ENCODE measurements at places on chromosomes 12 and 14. TPM values are rescaled to one million over a fixed set of nuclear protein-coding genes. Genes with fewer than 3 reads are reported as not detected.

GRCh38 chr12:77644915-77645605 is 185.6 kb upstream of the NAV3 start:
- no peak for DNase-seq
- H3K4me3 ChIP-seq, result no peak overlapping the region
- H3K4me1 ChIP-seq, result no peaks in the 10 kb centered on the region
- H3K27ac ChIP-seq, result no peak overlapping the region
- H3K36me3 ChIP-seq, result no peaks in the 10 kb centered on the region

DNA sequence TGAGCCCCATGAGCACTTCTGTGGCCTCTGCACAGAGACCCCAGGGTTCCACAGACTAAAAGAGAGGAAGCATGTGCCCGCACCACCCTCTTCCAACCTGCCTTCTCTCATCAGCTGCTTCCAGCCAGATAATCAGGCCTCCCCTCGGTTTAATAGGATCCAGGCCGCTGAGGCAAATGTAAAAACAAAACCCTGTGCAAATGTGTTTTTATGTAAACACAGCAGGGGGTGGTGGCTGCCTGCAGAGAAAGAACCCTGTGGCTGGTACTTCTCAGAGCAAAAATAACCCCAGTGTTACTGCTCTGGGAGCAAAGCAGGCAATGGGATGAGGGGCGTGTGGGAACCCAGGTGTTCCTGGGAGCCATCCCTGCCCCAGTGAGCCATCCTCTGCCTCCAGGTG is 46.2 kb downstream of the WSCD2 start:
- no peak overlapping the region for H3K27ac ChIP-seq
- no peaks in the 10 kb centered on the region for H3K27me3 ChIP-seq
- H3K4me3 ChIP-seq, result no peak overlapping the region
- DNase-seq, result no peak
- no peaks in the 10 kb centered on the region for H3K4me1 ChIP-seq
- no peaks in the 10 kb centered on the region for H3K36me3 ChIP-seq

DNA sequence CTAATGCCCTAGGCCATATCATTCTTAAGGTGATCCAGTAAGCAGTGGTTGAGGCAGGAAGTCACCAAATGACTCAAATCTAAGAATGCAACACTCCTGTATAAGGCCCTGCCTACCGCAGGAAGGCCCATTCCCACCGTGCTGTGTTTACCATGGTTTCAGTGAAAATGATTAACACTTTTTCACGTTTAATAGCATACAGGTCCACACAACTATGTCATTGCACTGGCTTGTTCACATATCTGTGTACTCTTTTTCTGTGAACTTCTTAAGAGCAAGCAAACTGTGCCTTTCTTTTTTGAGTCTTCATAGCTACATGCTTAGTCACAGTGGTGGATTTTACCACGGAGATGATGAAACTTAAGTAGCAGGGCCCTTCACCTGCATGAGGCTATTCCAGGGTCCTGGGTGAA is 214.9 kb downstream of the CNTN1 start:
- H3K27ac ChIP-seq, result no peak overlapping the region
- H3K4me1 ChIP-seq, result no peaks in the 10 kb centered on the region
- no peak for DNase-seq

GRCh38 chr12:119088685-119089379 is 89.9 kb upstream of the HSPB8 start:
- H3K27me3 ChIP-seq, result no peaks in the 10 kb centered on the region
- no peaks in the 10 kb centered on the region for H3K4me1 ChIP-seq
- no peak overlapping the region for H3K4me3 ChIP-seq
- no peak for DNase-seq

- H3K36me3 ChIP-seq, result no peaks in the 10 kb centered on the region
- H3K27ac ChIP-seq, result no peak overlapping the region
- H3K4me3 ChIP-seq, result no peak overlapping the region
- DNase-seq, result no peak
- no peaks in the 10 kb centered on the region for H3K27me3 ChIP-seq
Observed at GRCh38 chr14:34792598-34792997, 78.2 kb upstream of the CFL2 start.

DNA sequence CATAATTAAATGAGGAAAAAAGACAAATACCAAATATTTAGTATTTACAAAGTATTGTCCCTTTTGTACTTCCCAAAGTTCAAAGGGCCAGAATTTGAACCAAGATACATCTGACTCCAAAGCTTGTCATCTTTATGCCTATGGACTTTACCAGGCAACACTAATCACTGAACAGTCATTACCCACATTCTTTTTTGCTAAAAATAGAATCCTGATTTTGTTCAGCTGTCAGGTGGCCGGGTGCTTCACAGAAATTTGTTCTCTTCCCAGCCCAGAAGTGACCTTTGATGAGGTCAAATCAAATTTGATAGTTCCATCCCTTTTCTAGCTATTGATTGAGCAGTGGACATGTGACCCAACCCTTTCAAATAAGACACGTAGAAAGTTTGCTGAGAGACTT is 121.6 kb downstream of the LLPH start:
- H3K4me3 ChIP-seq, result no peak overlapping the region
- DNase-seq, result no peak
- H3K27ac ChIP-seq, result no peak overlapping the region
- H3K27me3 ChIP-seq, result no peaks in the 10 kb centered on the region

DNA sequence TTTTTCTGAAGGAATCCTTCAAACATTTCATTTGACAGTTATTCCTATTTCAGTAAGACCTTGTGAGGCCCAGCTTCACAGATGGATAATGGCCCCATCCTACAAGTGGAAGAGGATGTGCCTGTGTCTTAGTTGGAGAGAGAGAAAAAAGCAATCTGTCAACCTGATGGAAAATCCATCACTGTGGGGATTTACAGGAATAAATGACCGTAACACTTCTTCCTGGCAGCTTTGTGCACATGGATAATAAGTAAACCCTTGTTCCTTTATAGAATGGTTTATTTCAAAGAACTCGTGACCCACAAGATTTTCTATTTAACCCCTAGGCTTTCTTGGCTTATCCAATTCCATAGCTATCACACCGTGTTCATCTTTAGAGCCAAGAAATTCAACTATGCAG is 121.4 kb upstream of the PCED1B start:
- no peak overlapping the region for H3K4me3 ChIP-seq
- no peaks in the 10 kb centered on the region for H3K4me1 ChIP-seq
- no peak for DNase-seq
- no peaks in the 10 kb centered on the region for H3K27me3 ChIP-seq
- no peaks in the 10 kb centered on the region for H3K36me3 ChIP-seq

GRCh38 chr12:52321418-52321817 is 220 bp upstream of the KRT83 start:
- H3K27ac ChIP-seq, result no peak overlapping the region
- no peaks in the 10 kb centered on the region for H3K4me1 ChIP-seq
- no peaks in the 10 kb centered on the region for H3K27me3 ChIP-seq
- DNase-seq, result peak; percentile 68

- H3K36me3 ChIP-seq, result no peaks in the 10 kb centered on the region
- H3K27me3 ChIP-seq, result peaks cover 2% of the 10 kb centered on the region
- H3K4me1 ChIP-seq, result no peaks in the 10 kb centered on the region
- H3K27ac ChIP-seq, result no peak overlapping the region
- no peak overlapping the region for H3K4me3 ChIP-seq
- no peak for DNase-seq
Observed at GRCh38 chr14:72128629-72129028, 196.4 kb downstream of the RGS6 start.

GRCh38 chr12:130713581-130713991 is 2.5 kb downstream of the RIMBP2 start:
- H3K27me3 ChIP-seq, result no peaks in the 10 kb centered on the region
- no peak overlapping the region for H3K27ac ChIP-seq
- DNase-seq, result no peak
- H3K36me3 ChIP-seq, result no peaks in the 10 kb centered on the region
- no peaks in the 10 kb centered on the region for H3K4me1 ChIP-seq
- H3K4me3 ChIP-seq, result no peak overlapping the region

- H3K4me3 ChIP-seq, result no peak overlapping the region
- H3K27me3 ChIP-seq, result no peaks in the 10 kb centered on the region
Observed at GRCh38 chr12:103997286-103997900, 31.7 kb downstream of the TDG start.

GRCh38 chr12:85005615-85006014 is 30.5 kb downstream of the TSPAN19 start:
- H3K36me3 ChIP-seq, result no peaks in the 10 kb centered on the region
- H3K4me3 ChIP-seq, result no peak overlapping the region
- H3K4me1 ChIP-seq, result no peaks in the 10 kb centered on the region
- H3K27me3 ChIP-seq, result no peaks in the 10 kb centered on the region
- H3K27ac ChIP-seq, result no peak overlapping the region

- H3K4me1 ChIP-seq, result no peaks in the 10 kb centered on the region
- H3K36me3 ChIP-seq, result no peaks in the 10 kb centered on the region
- H3K27ac ChIP-seq, result no peak overlapping the region
- no peak overlapping the region for H3K4me3 ChIP-seq
Observed at GRCh38 chr14:93132472-93133065, 16.8 kb upstream of the ITPK1 start.

- H3K27me3 ChIP-seq, result no peaks in the 10 kb centered on the region
- H3K4me1 ChIP-seq, result no peaks in the 10 kb centered on the region
- no peak overlapping the region for H3K4me3 ChIP-seq
- H3K36me3 ChIP-seq, result no peaks in the 10 kb centered on the region
- DNase-seq, result no peak
Observed at GRCh38 chr12:128381541-128381940, 114.6 kb downstream of the TMEM132C start.

DNA sequence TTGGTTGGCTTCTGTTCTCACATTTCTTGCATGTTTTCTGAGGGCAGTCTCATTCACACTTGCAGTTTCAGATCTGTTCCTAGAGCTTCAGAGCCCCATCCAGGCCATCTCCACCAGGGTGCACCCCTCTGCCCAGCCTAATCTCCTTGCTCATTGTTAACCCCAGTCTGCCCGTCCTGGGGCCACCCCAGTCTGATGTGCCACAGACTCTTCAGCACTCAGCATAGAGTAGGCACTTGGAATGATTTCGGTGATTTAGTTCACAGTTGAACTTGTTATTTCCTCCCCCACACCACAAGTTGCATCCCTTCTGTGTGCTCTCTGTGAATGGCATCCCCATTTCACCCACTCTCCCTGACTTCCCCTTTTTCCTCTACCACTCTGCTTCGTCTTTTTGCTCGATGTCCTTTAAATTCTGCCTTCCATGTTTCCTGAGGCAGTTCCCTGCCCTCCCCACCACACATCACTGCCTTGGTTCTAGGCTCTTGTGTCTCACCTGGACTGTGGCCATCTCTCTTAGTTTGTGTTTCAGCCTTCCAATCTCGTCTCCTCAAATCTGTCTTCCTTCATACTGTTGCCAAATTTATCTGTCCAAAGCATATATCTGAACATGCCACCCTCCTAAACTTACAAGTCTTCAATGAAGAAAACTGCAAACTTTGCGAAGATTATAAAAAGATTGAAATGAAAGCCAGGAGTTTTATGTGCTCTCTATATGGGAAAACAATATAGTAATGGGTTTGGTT is 41.5 kb downstream of the ANO6 start:
- no peak for DNase-seq
- peak overlapping the region; percentile 19 for H3K27ac ChIP-seq
- no peaks in the 10 kb centered on the region for H3K36me3 ChIP-seq
- peaks cover 11% of the 10 kb centered on the region for H3K4me1 ChIP-seq

GRCh38 chr14:72855913-72856312 is 38.0 kb downstream of the DPF3 start:
- H3K27me3 ChIP-seq, result no peaks in the 10 kb centered on the region
- DNase-seq, result no peak
- H3K4me3 ChIP-seq, result no peak overlapping the region
- H3K27ac ChIP-seq, result no peak overlapping the region

DNA sequence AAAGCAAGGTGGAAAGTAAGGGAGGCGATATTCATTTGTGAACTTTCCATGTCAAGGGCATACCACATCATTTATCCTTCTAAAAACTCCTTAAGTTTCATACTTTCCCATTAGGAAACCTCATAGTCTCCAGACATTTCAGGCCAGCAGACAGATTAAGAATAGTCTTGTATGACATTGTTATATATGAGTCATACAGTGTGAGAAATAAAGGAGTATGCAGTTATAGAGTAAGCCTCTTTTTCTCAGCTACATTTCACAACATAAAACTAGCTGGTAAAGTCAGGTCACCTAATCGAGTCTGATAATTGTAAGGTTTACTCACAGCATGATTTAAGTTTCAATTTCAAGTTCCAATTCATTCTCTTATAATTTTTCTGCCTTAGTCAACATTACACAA is 164.3 kb downstream of the GRIP1 start:
- H3K27ac ChIP-seq, result no peak overlapping the region
- H3K36me3 ChIP-seq, result no peaks in the 10 kb centered on the region
- no peak overlapping the region for H3K4me3 ChIP-seq
- no peaks in the 10 kb centered on the region for H3K27me3 ChIP-seq

GRCh38 chr12:42696406-42697149 is 107.0 kb upstream of the PRICKLE1 start:
- no peaks in the 10 kb centered on the region for H3K36me3 ChIP-seq
- DNase-seq, result peak; percentile 82
- no peak overlapping the region for H3K27ac ChIP-seq
- H3K27me3 ChIP-seq, result no peaks in the 10 kb centered on the region

- no peaks in the 10 kb centered on the region for H3K27me3 ChIP-seq
- no peaks in the 10 kb centered on the region for H3K36me3 ChIP-seq
- DNase-seq, result no peak
- H3K4me3 ChIP-seq, result no peak overlapping the region
- no peaks in the 10 kb centered on the region for H3K4me1 ChIP-seq
Observed at GRCh38 chr12:3398196-3398789, 92.7 kb upstream of the PRMT8 start.

GRCh38 chr12:50055831-50056638 is 1.4 kb upstream of the ASIC1 start:
- DNase-seq, result no peak
- H3K36me3 ChIP-seq, result no peaks in the 10 kb centered on the region
- no peak overlapping the region for H3K4me3 ChIP-seq
- H3K27me3 ChIP-seq, result no peaks in the 10 kb centered on the region
- H3K4me1 ChIP-seq, result no peaks in the 10 kb centered on the region

GRCh38 chr14:74557691-74558090 is 54.3 kb downstream of the LTBP2 start:
- peak overlapping the region; percentile 8 for H3K27ac ChIP-seq
- H3K4me1 ChIP-seq, result peaks cover 4% of the 10 kb centered on the region
- H3K36me3 ChIP-seq, result no peaks in the 10 kb centered on the region
- peak; percentile 61 for DNase-seq
- H3K27me3 ChIP-seq, result no peaks in the 10 kb centered on the region

GRCh38 chr12:87310126-87310525 is 719.1 kb downstream of the C12orf50 start:
- H3K27me3 ChIP-seq, result no peaks in the 10 kb centered on the region
- H3K4me3 ChIP-seq, result no peak overlapping the region
- peaks cover 3% of the 10 kb centered on the region for H3K4me1 ChIP-seq
- DNase-seq, result no peak
- H3K36me3 ChIP-seq, result no peaks in the 10 kb centered on the region
- H3K27ac ChIP-seq, result no peak overlapping the region

The ARHGDIB gene
- total RNA-seq, result 143 TPM

The NPFF gene
- not detected for total RNA-seq

The KLRC1 gene
- total RNA-seq, result not detected

The DCAF11 gene
- 35.5 TPM for total RNA-seq

The DCTN2 gene
- total RNA-seq, result 122 TPM

The PLA2G1B gene
- 1.2 TPM for total RNA-seq

The CCDC197 gene
- total RNA-seq, result not detected

The SOAT2 gene
- 1.2 TPM for total RNA-seq

The IAPP gene
- not detected for total RNA-seq
